ENCODE measurements at places on chromosomes 3 and 15.
A peak's percentile ranks its signal among the peaks of the same experiment; 100 is the strongest.

DNA sequence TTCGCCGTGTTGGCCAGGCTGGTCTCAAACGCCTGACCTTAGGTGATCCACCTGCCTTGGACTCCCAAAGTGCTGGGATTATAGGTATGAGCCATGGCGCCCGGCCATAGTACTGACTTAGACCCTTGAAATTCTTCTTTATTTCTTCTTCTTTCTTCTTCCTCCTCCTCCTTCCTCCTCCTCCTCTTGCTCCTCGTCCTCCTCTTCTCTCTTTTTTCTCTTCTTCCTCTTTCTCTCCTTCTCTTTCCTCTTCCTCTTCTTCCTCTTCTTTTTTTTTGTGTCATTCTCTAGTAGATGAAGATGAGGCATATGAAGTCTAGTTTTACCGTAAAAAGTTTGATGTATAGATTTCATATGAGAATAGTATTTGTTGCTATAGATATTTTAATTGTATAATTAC, 9.3 kb downstream of the RPL15 start:
- DNase-seq = no peak

GRCh38 chr15:94239474-94239873, 8.1 kb downstream of the MCTP2 start:
- no peak for DNase-seq

DNA sequence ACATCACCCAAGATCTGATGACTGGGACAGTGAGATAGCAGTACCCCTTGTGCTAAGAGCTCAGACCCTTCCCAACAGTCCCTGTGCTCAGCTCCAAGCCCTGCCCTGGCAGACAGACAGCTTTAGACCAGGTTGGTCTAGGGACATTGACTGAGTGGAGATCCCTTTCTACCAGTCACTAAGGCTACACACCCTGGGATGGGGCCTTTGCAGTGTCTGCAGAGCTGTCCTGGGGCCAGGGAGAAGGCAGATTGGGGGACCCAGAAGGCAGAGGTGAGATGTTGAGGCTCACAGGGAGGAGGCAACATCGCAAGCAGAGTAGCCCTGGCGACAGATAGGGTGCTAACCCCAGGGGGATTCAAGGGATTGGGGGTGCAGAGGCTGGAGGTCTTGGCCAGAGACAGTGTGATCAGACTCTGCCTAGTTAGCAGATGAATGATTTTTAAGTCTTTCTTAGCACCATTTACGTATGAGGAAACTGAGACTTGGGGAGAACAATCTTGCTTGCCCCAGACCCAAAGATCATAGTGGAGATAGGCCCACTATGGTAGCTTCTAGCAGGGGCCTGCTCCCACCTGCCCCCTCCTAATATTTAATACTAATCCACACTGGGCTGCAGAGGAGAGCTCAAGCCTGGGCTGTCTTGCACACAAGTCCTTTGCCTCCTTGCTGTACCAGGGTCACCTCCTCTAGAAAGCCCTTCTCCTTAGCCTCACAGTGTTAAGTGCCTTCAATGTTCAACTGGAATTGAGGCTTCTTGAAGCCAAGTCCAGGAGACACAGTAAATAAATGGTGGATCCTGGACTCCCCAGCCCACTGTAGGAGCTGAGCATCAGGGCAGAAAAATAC, 32.6 kb downstream of the HMCES start:
- DNase-seq = no peak

DNA sequence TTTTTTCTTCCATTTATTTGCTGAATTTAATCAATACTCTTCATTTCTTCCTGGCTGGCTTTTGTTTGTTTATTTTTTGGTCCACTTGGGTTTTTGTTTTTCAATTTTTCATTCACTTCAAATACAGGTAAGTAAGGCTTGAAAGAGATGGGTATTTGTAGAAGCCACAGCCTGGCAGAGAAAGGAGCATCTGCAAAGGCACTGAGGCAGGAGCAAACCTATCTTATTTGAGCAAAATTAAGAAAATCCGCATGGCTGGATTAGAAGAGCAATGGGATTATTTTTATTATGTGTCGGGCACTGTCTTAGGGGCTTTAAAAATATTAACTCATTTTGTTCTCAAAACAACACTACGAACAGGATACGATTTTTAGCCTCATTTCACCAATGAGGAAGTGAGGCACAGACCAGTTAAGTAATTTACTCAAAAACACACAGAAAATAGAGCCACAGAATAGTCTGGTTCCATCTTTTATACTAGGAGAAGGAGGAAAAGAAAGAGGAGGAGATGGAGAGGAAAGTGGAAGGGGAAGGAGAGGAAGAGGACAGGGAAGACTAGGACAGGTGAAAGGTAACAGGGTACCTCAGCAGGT, 35.1 kb upstream of the CCDC80 start:
- DNase-seq = no peak

- DNase-seq = no peak
Observed at GRCh38 chr15:74535388-74536084, 5.5 kb upstream of the ARID3B start.

- DNase-seq = no peak
Observed at GRCh38 chr3:19147905-19148767, at the start of gene KCNH8. TSS of gene KCNH8 (plus strand) at chr3:19148510. CDS start at chr3:19148720, 210 bp downstream.

- no peak for DNase-seq
Observed at GRCh38 chr3:25781145-25781757, 2.0 kb downstream of the NGLY1 start.

- DNase-seq = no peak
Observed at GRCh38 chr3:72346526-72346926, 501.7 kb downstream of the SHQ1 start.

DNA sequence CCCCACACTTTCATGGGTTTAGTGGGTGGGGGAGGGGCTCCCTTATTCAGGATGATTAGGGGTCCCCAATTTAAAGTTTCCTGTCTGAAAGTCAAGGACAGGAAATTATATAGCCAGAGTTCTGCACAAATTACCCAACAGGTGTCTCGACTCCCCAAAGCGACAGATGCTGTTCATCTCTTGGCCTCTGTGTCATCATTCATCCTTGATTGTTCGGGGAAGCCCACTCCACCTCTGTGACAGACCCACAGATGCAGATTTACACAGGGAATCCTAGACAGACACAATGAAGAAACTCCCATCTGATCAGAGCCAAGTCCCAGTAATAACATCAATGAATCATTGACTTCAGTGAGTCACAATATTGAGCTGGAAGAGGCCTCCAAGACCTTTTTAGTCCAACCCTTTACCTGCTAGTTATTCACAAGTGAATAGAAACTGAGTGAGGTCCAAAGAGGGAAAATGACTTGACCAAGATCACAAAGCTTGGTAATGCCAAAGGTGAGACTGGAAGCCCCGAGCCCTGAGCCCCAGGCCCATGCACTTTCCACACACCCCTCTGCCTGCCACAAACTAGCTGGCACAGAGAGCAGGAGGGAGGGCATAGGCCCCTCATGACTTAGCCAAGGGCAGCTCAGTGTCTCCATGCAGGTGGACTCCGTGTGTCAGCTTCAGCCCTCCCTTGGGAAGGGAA, 7.9 kb upstream of the SRP14 start:
- no peak for DNase-seq

GRCh38 chr3:168121184-168122017, 25.7 kb upstream of the GOLIM4 start:
- no peak for DNase-seq

- DNase-seq = peak; percentile 89
Observed at GRCh38 chr3:47802734-47803479, at the start of gene DHX30. TSS of gene DHX30 (plus strand) at chr3:47803138. CDS start at chr3:47810684, 7,546 bp downstream.

DNA sequence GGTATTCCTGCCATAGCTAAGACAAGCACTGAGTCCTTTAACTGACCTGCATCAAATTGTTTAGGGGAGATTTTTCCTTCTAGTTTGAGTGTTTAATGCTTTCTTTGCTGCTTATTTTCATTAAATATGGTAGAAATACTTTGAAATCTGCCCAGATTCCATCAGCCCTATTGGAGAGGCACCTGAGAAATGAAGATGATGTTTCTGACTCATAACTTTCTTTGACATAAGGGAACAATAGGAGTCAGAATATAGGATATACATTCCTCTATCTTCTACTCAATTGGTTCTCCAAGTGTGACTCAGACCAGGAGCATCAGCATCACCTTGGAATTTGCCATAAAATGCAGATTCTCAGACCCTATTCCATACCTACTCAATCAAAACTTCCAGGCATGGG, 27.4 kb downstream of the BTD start:
- DNase-seq = no peak

- no peak for DNase-seq
Observed at GRCh38 chr15:76347482-76348055, 11.0 kb downstream of the ISL2 start.

- DNase-seq = no peak
Observed at GRCh38 chr15:71052356-71052755, 62.9 kb upstream of the THSD4 start.

GRCh38 chr3:133887803-133888703, 7.6 kb downstream of the RAB6B start:
- no peak for DNase-seq

DNA sequence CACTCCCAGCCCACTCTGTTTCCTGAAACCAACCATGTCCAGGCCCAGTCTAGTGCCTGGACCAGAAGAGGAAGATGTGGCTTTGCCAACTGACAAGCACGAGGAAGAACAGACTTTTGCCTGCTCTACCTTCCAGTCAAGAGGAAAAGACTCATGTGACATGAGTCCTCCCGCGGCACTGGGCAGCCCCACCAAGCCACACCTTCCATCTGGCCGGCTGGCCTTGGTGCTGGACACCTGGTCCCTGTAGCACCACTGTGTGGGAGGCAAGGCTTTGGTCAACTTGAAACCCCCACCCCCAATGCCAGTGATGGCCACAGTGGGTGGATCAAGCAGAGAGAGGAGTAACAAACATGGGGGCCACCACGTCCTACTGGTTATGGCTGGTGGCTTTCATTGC, 12.5 kb downstream of the CHDH start:
- DNase-seq = no peak

- DNase-seq = no peak
Observed at GRCh38 chr3:7512048-7512447, 651.1 kb downstream of the GRM7 start.

DNA sequence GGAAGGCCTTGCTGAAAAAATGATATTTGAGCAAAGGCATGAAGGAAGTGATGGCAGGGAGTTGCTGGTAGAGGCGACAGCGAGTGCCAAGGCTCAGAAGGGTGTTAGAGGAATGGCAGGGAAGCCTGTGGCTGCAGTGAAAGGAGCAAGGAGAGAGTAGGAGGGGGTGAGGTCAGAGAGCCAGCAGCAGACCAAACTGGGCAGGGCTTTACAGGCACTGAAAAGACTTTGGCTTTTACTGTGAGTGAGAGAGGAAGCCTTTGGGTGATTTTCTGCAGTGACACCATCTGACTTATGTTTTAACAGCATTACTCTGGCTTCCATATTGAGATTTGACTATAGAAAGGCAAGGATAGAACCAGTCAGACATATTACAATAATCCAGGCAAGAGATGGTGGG, 11.4 kb downstream of the TICRR start:
- DNase-seq = no peak

DNA sequence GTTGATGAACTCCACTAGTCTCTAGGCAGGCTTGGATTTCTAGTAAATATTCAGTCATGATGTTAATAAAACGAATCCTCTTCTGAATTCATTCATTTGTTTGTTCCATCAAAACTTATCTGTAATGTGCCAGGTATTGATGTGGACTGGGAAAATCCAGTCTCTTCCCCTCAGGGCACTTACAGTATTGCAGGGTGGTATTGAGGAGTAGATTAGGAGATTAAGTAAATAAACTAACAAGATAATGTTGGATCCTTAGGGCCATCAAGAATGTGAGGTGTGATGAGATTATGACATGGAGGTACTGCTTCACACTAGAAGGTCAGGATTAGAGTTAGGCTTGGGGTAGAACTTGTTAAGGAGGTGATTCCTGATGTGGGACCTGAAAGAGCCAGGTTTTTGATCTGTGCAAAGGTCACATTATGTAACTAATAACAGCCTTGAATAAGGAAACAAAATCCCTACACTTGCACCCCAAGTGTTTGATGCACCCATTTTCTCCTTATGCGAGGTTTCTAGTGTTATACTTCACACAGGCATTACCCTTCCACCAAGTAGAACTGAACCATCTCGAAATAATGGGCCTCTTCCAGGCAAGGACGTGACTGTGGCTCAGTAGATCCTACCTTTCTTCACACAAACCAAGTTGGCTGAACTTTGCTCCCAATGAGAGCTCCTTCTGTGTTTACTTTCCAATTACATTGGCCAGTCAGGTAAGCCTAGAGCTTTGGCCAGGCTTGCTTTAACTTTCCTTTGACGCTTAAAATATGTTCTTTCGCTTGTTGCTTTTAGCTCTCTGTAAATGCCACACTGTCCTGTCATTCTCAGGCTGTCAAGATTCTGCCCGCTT, 16.7 kb downstream of the MCTP2 start:
- no peak for DNase-seq

GRCh38 chr3:119073258-119074001, 38.8 kb upstream of the IGSF11 start:
- no peak for DNase-seq

DNA sequence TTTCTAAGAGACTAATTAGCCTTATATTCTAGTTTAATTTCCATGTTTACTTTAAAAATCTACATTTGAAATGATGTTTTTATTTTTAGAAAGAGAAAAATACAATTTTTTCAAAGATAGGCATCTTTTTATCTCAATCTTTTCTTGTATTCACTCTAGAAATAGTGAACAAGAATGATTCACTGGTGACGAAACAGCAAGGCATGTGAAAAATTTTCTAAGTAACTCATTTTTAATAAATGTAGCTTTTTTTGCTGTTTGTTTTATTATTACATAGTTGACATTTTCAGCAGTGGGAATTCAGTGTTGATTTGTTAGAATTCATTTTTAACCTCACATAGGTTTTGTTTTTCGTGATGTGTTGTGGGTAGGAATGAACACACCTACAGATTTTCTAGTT, 1226.4 kb downstream of the NSUN3 start:
- DNase-seq = no peak

- no peak for DNase-seq
Observed at GRCh38 chr15:51025454-51025846, 69.3 kb downstream of the TNFAIP8L3 start.

GRCh38 chr3:39196671-39197356, 4.4 kb upstream of the XIRP1 start:
- DNase-seq = peak; percentile 53

DNA sequence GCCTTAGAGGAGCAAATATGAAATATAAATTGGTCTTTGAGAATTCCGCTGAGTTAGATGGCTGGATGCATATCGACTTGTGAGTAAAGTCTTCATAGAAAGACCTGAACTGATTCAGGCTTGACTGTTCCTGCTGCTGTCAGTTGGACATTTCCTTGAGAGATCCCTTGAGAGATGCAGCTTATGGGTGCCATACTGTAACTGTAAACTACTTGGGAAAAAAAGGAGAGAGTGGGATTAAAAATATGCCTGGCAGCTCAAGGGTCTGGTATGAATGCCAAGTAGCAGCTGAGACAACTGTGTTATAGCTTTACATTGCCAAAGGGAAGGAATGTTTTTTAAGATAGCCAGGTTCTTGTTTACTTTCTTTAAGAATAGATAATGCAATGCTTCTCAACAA, 926.6 kb downstream of the EPHA3 start:
- DNase-seq = no peak

All from renal pelvis (tissue), 12 donors.